ENCODE measurements at places on chromosomes 11 and 22.
A peak's percentile ranks its signal among the peaks of the same experiment; 100 is the strongest.

DNA sequence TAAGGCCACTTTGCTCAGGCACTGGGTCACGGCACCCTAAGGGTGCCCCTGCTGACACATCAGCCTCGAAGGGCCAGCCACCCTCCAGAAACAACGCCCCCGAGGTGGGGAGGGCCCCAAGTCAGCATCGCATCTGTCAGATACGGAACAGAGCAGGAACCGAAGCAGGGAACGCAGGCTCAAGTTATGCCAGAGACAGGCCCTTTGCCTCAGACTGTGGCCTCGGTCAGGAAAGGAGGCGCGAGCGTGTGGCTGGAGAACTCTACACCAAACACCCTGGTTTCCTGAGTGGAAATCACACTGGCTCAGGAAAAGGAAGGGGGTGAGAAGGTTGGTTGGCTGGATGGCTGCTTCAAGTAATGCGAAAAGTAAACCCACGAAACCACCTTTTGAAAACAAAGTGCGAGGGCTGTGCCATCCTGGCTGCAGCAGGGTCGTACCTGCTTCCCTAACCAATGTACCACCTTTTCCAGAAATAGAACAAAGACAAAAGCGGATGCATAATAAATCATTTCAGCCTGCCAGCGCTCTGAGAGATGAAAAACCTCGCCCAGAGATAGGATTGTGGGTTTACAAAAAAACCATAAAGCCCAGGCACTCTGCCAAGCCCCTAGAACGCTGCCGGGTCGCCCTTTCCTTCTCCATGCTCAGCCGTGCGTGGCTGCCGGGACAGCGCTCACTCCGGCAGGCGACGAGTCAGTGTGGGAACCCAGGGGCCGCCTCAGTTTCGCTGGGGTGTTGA lies 38.6 kb downstream of the TRMU start:
- DNase-seq = peak; percentile 64

GRCh38 chr22:28462041-28462440 lies 217.6 kb downstream of the TTC28 start:
- DNase-seq = no peak

DNA sequence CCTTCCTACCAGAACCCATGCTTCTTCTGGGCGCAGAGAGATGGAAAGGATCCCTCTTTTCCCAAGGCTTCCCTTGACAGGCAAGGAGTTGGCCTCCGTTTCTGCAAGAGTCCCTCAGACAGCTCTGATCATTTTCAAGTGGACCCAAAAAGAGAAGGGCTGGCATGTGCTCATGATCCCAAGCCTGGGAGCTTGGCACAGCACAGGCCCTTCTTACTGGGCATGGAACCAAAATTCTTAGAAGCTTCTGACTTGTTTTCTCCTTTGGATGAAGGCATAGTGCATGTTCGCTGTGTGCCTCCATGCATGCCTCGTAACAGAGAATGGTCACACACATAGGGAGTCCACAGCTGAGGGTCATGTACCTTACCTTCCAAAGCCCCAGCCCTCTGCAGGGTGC lies 449.6 kb downstream of the MIAT start:
- no peak for DNase-seq

DNA sequence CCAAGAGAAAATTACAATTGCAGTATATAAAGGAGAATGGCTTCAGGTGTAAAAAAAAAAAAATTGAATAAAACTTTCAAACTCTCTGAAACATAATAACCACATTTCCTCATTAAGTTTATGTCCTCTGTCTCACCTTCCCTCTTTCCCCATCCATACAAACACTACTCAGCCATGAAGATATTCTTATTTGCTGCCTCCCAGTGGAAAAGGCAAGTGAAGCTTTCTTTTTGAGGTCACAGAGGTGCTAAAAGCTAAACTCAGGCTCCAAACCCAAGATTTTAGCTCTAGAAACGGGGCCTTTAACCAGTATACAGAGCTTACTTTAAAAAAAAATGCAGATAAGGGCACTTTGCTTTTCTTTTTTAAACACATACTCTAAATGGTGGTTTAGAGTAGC lies 1568.5 kb downstream of the FAM181B start:
- DNase-seq = peak; percentile 31

- DNase-seq = peak; percentile 57
Observed at GRCh38 chr11:35237860-35238715, 99.1 kb downstream of the CD44 start.

DNA sequence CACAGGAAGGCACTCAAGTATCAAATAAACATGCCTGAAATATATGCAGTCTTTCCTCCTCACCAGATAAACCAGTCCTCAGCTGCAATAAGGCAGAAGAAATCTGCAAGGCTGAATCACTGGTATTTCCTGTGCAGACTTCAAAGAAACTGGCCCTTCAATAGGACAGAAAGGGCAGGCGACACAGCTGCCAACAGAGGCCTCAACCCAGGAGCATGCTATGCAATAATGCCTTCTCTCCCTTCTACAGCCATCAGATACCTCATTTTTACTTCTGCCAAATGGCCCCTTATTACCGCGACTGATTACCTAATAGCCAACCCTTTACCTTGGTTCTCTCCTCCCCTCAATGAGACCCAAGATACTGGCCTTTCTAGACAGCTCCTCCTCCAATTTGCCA lies 8.0 kb downstream of the NUMA1 start:
- DNase-seq = peak; percentile 69

- no peak for DNase-seq
Observed at GRCh38 chr11:47896199-47896598, 48.0 kb upstream of the NUP160 start.

- DNase-seq = no peak
Observed at GRCh38 chr22:22229683-22230420, 14.7 kb upstream of the VPREB1 start.

GRCh38 chr11:70423523-70424505 lies 25.5 kb downstream of the CTTN start:
- no peak for DNase-seq

DNA sequence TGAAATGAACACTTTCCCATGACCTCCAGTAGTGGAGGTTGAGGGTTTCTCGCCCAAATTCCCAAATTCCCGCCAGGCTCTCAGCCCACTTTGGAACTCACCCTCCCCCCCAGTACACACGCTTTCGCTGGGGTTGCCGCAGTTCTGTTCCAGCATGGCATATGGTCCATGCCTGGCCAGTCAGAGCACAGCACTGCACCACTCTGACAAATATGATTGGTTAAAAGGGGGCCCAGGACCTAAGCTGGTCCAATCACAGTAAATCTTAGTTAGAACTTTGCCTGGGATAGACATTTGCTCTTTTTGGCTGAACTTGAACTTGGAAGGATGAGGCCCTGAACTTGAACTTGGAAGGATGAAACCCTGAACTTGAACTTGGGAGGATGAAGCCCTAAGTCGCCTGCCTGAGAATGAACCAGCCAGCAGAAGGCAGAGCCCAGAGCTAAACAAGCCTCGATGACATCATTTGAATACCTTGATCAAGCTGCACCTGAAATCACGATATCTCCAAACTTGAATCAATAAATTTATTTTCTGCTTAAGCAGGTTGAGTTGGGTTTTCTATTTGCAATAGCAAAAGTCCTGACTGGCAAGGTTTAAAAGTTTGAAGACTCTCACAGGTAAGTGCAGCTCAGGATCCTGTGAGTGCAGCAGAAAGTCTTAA lies 12.6 kb upstream of the SSTR3 start:
- no peak for DNase-seq

DNA sequence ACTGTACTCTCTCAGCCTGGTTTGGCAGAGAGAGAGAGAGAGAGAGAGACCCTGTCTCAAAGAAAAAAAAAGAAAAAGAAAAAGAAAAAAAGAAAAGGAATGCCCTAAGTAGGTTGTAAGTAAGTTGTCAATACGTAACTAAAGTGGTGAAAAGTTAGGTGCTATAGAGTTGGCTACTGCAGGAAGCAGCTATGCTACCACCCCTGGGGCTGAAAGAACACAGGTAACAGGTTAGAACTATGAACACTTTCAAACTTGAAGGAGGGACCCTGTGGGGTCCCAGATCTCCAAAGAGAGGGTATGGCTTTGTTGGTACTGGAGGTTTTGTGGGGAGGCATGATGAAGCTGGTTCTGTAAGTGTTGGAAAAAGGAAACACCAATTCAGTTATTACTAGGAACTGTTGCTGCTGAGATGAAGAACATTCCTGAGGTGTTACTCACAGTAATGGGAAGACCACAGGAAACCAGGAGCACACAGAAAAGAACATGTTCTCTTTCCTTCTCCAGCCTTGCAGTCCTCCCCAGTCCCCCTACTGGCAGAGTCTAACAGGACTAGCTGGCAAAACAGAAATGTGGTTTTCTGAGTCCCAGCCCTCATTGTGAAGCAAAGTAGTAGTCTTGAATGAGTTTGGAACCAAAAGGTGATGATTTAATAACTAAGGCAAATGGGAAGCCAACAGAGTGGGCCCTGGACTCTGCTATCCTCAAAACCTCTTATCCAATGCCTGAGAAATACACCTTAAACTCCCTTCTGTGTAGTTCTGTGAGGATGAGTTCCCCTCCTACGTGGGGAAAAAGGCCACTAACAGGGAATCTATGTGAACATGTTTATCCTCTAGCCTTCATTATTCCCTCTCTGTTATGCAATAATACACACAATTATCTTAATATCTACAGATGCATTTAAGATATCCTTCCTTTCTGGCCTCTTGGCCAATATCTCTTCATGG lies 427.0 kb upstream of the DDI1 start:
- peak; percentile 87 for DNase-seq

DNA sequence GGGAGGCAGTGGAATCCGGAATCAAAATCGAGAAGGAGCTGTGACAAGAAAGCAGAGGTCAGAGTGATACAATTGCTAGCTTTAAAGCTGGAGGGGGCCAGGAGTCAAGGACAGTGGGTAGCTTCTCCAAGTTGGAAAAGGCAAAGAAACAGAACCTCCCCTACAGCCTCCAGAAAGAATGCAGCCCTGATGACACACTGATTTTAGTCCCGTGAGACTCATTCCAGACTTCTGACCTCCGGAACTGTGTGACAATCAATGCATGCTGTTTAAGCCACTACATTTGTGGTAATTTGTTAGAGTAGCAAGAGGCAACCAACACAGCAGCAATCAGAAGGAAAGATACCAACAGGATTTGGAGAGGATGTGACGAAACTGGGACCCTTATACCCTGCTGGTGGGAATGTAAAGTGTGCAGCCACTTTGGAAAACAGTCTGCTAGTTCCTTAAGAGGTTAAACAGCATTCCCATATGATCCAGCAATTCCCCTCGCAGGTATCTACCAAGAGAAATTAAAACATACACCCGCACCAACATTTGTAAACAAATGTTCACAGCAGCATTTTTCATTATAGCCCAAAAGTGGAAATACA lies 66.7 kb downstream of the DSCAML1 start:
- DNase-seq = no peak

DNA sequence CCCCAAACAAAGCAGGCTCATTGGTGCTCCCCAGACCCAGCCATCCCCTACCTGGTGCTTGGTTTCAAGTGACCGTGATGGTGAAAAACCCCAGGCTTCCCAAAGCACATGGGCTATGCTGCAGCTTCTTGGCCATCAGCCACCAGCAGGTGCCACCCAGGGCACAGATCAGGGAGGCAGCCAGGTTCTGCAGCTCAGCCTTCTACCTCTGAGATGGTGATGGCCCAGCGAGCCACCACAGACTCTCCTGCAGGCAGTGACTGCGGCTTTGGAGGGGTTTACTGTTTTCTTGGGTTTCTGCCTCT lies 70.0 kb upstream of the ALX4 start:
- DNase-seq = no peak

DNA sequence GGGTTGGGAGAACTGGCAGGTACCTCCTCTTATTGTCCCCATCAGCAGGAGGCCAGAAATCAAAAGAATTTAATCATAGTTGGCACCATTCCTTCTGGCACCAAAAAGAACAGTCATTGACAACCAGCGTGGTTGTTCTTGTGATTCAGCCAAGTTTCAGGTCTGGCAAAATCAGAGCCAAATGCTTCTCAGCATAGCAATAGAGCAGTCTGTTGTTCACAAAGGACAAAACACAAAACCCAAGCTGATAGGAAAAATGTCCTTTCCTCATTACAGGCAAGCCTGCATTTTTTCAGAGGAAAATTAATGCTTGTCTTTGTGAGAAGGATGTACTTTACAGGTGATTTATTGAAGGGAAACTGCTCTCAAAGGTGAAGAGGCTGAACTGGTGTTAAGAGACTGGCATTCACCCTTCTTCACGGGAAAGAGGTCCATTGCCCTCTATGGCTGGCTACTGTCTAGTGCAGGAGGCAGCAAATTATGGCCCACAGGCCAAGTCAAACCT lies 241.8 kb upstream of the ARHGAP42 start:
- no peak for DNase-seq

DNA sequence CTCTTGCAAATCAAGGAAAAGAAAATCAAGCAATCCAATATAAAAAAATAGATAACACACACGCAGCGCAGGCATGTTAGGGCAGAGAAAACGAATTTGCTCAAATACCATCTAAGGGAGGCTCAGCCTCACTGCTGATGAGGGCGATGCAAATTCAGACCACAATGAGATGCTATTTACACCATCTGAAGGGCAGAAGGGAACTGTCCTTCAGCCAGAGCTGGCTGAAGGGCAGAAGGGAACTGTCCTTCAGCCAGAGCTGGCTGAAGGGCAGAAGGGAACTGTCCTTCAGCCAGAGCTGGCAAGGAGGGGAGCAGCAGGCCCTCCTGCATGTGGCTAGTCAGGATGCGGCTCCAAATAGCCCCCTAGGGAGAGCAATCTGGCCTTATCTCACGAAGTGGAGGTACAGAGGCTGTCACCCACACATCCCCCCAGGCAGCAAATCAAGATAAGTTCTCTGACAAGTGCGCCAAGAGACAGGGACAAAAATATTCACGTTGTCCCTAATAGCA lies 7.6 kb upstream of the SLC39A13 start:
- no peak for DNase-seq

DNA sequence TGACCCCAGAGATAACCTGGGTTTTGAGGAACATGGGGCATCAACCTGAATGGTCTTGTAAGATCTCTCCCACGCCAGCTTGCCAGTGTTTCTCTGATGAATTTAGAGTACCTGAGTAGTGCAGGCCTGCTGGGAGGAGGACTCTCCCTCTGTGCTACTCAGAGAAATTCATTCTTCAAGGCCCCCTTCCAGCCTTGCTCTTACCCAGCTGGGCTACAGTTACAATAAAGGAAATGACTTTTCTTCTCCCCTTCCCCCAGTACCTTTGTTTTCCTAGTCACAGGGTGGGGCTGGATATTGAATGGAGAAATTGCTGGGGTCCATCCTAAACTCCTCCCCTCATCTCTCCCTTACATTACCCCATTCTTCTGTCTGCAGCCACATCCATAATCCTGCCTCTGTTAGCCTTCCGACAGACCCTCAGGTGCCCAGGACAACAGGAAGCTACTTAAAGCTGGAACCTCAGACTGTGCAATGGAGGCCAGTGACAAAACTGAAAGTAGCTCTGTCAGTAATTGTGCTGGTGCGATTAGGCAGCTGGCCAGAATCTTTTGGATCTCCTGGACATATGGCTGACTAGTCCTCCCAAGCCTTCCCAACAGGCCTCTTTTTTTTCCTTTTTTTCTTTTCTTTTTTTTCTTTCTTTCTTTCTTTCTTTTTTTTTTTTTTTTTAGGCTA lies 17.4 kb downstream of the LIMK2 start:
- no peak for DNase-seq

- peak; percentile 96 for DNase-seq
Observed at GRCh38 chr11:118621071-118621783, 13.8 kb downstream of the PHLDB1 start.

DNA sequence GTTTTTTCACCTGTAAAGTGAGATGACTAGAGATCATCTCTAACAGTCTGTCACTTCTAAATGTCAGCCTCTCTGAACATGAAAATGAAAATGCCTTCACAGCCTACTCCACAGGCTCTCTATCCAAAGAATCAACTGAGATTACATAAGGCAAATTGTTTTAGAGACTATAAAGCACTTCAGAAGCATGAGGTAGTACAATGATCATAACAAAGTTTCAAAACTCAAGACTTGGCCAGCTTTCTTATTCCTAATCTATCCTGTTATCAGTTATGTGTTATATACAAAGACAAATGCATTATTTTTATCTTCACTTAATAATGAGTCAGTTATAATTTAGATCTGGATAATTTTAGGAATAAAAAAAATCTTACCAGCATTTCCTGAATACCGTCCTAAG lies 20.3 kb upstream of the CEP126 start:
- DNase-seq = no peak

Measured in HT-29 (cell line).